ENCODE measurements at places on chromosomes 4 and X.
A peak's percentile ranks its signal among the peaks of the same experiment; 100 is the strongest.

- H3K27ac ChIP-seq: no peak overlapping the region
- H3K36me3 ChIP-seq: peaks cover 37% of the 10 kb centered on the region
- no peak overlapping the region for H3K4me3 ChIP-seq
- no peak for DNase-seq
Measured at GRCh38 chr4:54038056-54038455, 26.3 kb downstream of the CHIC2 start.

- peaks cover 6% of the 10 kb centered on the region for H3K4me1 ChIP-seq
- H3K36me3 ChIP-seq: no peaks in the 10 kb centered on the region
- peak overlapping the region; percentile 66 for H3K4me3 ChIP-seq
- DNase-seq: peak; percentile 71
- no peaks in the 10 kb centered on the region for H3K27me3 ChIP-seq
Measured at GRCh38 chrX:40108959-40109287, 11.2 kb upstream of the BCOR start.

DNA sequence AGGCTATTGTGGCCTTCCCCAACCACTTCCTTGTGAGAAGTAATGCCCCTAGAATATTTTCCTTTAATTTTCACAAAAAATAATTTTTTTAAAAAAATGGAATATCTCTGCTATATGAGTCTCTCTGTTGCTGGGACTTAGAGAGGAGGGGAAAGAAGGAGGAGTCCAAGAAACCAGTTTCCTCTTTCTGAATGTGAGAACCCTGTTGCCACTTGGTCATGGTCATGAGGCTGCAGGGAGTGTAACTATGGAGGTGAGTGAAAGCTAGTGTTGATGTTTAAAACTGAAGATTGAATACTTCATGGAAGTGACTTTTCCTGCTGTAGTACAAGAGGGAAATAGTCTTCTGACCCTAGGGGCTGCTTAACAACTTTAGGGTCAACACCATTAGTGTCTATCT is 20.4 kb downstream of the KIAA1210 start:
- no peak overlapping the region for H3K4me3 ChIP-seq
- no peak overlapping the region for H3K27ac ChIP-seq
- no peaks in the 10 kb centered on the region for H3K4me1 ChIP-seq
- no peak for DNase-seq
- H3K36me3 ChIP-seq: no peaks in the 10 kb centered on the region

DNA sequence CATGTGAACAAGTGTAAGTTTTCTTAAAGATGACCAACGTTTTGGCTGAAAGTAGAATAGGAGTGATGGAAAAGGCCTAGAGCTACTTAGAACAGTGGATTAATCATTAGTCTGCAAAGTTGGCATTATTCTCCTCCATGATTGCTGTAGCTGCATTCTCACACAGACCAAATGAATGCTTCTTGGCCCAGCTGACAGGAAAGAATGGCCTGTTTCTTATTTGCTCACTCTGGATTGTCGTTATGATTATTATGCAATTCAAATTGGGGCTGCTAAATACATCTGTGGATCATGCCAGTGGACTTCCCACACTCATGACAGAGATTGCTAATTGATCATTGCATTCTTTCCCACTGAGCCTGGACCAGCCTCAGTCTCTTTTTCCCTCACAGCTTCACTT is 285.0 kb downstream of the STIM2 start:
- no peak for DNase-seq
- H3K36me3 ChIP-seq: no peaks in the 10 kb centered on the region
- no peaks in the 10 kb centered on the region for H3K27me3 ChIP-seq
- H3K27ac ChIP-seq: no peak overlapping the region
- no peak overlapping the region for H3K4me3 ChIP-seq
- no peaks in the 10 kb centered on the region for H3K4me1 ChIP-seq

DNA sequence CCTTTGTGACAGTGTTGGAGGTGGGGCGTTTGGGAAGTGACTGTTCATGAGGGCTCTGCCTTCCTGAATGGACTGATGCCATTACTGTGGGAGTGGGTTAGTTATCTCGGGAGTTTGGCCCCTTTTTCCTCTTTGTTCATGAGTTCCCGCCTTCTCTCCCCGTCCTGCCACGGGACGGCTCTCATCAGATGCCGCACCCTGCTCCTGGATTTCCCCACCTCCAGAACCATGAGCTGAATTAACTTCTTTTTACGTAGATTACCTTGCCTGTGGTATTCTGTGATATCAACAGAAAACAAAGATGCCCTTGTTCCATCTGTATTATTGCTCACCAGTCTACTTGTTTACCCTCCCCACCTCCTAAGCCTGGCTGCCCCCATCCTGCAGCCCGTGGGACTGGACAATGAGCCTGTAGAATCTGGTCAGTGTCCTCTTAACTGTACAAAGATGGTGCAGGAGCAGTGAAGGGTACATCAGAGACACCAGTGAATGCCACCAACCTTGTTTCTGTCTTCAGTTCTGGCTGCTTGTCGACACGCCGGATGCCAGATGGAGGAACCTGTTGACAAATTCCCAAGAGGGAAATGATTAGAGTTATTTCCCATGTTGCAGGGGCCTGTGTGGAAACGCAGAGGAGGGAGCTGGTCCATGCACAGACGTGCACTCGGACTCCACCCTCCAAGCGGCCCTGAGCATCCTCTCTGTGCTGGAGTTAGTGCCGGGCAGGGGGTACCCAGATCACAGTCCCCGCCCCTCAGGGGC is 104.7 kb downstream of the ABLIM2 start:
- no peak overlapping the region for H3K27ac ChIP-seq
- H3K4me3 ChIP-seq: no peak overlapping the region
- DNase-seq: no peak
- no peaks in the 10 kb centered on the region for H3K4me1 ChIP-seq
- peaks cover 10% of the 10 kb centered on the region for H3K27me3 ChIP-seq

- peaks cover 16% of the 10 kb centered on the region for H3K4me1 ChIP-seq
- H3K4me3 ChIP-seq: no peak overlapping the region
- no peaks in the 10 kb centered on the region for H3K27me3 ChIP-seq
- no peak overlapping the region for H3K27ac ChIP-seq
- H3K36me3 ChIP-seq: peaks cover 18% of the 10 kb centered on the region
- DNase-seq: no peak
Measured at GRCh38 chrX:41350150-41350975, 16.4 kb downstream of the DDX3X start.

GRCh38 chrX:73131276-73131675 is 52.0 kb upstream of the PABPC1L2A start:
- DNase-seq: no peak
- H3K27me3 ChIP-seq: no peaks in the 10 kb centered on the region
- H3K4me1 ChIP-seq: no peaks in the 10 kb centered on the region
- H3K27ac ChIP-seq: no peak overlapping the region

DNA sequence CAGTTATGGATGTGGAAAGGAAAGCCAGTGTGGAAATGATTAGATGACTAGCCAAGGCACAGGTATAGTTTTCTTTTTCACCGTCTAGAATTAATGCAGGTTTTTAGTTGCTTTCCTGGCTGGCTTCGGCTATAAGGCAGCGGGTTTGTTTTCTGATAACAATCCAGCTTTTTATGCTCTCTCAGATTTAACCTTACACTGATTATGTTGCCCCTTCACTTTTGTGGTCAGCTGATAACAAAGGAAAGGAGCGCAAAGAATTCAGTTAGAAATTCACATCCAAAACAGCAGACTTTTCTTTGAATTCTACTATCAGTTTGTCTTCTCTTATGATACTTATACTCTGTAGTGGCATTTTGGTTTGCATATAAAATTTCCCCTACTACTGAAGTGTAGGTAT is 94.2 kb upstream of the CENPE start:
- no peak for DNase-seq
- no peak overlapping the region for H3K27ac ChIP-seq
- no peaks in the 10 kb centered on the region for H3K4me1 ChIP-seq

DNA sequence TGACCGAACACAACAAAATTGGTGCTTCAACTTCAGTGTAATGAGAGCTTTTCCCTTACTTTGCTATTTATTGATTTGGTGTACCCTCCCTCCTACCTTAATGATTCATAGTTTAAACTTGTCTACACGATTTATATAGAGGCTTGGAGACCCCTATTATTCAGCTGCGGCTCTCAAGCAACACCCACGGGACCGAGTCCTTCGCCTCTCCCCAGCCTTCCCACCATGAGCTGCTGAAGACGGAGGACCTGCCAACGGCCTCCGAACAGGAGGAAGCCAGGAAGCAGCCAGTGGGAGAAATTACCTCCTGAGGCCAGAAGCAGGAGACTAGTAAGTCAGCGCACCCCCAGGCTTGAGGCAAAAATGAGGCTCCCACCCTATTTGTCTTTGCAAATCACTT is 78.7 kb downstream of the DCTD start:
- no peaks in the 10 kb centered on the region for H3K36me3 ChIP-seq
- DNase-seq: no peak
- no peak overlapping the region for H3K4me3 ChIP-seq
- peaks cover 7% of the 10 kb centered on the region for H3K27me3 ChIP-seq

DNA sequence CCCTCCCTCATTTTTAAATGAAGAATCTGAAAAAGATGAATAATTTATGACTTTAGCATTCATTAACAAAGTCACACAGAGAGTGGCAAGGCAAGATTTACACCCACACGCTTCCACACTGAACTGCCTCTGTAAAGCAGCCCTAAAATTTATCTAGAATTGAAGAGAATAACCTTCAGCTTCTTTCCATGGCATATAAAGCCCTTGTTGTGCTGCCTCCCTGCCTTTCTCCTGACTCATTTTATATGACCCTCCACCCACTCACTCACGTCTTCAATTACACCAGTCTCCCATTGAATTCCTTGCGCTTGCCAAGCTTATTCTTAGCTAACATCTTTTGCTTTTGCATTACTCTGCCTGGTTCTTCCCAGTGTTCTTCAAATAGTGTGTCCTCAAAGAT is 2649.3 kb downstream of the PCDH7 start:
- no peak overlapping the region for H3K4me3 ChIP-seq
- no peak for DNase-seq
- H3K27ac ChIP-seq: no peak overlapping the region
- H3K27me3 ChIP-seq: no peaks in the 10 kb centered on the region

- H3K4me3 ChIP-seq: no peak overlapping the region
- H3K27ac ChIP-seq: no peak overlapping the region
- H3K36me3 ChIP-seq: peaks cover 20% of the 10 kb centered on the region
- no peak for DNase-seq
- no peaks in the 10 kb centered on the region for H3K27me3 ChIP-seq
Measured at GRCh38 chr4:83267830-83268475, 16.6 kb downstream of the COQ2 start.

DNA sequence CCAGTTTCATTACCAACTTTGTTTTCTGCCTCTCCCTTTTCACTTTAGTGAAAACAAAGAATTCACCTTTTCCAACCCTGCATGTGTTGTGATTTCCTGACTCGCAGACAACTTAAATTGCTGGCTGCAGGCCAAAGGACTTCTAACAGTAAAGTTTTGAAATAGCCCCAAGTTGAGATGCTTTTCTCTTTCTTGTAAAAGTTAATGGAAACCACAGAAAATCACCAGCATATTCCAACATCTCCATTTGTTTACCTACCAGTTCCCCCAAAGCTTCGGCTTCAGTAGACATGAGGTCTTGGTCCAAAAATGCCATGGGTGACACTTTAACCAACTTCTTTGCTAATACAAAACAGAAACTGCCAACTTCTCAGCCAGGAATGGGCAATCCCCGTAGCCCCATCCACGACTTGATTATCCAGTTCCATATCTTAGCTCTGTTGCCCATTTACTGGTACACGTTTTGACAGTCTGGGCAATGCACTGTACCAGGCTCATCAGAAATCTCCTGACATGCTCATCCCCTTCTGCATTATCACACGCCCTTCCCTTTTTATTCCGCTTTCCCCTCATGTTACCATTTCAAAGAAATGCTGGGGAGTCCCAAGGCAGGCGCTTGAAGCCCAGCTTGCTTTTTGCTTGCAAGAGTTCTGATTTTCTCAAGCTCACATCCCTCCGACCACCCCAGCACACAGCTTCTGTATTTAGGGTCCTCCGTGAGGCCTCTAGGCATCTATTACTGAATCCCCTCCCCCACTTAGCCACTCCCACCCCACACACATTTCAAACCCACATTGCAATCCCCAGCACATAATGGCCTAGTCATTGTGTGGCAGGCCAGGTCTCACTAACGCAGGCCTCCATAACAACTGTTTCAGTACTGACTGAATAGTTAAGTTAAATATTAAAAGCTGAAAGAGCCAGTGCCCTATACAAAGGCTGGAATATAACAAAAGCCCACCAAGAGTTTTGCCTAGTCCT is 137.9 kb upstream of the S100G start:
- H3K27ac ChIP-seq: no peak overlapping the region
- DNase-seq: no peak
- H3K4me1 ChIP-seq: no peaks in the 10 kb centered on the region
- H3K36me3 ChIP-seq: no peaks in the 10 kb centered on the region
- H3K27me3 ChIP-seq: no peaks in the 10 kb centered on the region

DNA sequence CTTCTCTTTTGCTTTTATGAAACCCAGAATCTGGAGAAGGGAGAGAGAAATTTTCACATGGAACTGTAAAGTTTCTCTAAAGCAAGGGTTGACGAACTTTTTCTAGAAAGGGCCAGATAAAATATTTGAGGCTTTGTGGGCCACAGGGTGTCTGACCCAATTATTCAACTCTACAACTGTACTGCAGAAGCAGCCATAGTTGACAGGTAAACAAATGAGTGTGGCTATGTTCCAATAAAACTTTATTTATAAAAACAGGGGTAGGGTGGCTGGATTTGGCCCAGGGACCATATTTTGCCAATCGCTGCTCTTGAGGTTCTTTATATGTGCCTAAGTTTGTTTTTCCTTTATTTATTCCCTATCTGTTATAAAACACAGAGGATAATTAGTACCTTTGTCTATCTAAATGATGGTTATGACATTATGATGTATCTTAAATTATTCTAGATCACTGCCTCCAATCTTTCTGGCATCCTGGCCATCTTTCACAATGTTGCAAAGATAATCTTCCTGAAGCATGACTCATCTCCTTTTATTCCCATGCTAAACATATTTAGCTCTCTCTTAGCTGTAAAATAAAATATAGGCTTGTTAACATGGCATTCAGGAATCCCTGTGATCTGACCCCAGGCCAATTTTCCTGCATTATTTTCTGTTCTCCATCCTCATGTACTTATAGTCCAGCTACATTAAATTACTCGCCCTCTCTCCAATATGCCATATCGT is 106.8 kb upstream of the CBLL2 start:
- no peaks in the 10 kb centered on the region for H3K27me3 ChIP-seq
- peaks cover 2% of the 10 kb centered on the region for H3K36me3 ChIP-seq
- H3K4me1 ChIP-seq: no peaks in the 10 kb centered on the region
- no peak overlapping the region for H3K4me3 ChIP-seq
- DNase-seq: no peak

DNA sequence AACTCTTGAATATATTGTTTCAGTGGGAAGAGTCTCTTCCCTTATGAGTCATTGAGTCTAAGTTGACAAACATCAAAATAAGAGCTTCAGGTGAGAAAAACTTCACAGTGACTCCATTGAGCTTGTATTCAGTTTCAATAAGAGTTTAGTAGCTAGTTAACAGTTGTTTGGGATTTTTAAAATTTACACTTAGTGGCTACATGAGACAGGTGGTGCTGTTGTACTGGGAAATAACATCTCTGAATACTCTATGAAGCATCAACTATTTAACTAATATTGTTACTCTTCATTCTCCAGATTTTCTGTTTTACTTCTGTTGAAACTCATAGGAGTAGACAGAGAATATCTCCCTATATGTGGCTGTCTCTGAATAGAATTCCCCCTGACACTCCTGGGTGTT is 1609.1 kb downstream of the C4orf33 start:
- H3K4me1 ChIP-seq: no peaks in the 10 kb centered on the region
- H3K27ac ChIP-seq: no peak overlapping the region

GRCh38 chr4:109978704-109979454 is 66.2 kb downstream of the EGF start:
- H3K36me3 ChIP-seq: no peaks in the 10 kb centered on the region
- no peak overlapping the region for H3K4me3 ChIP-seq
- H3K4me1 ChIP-seq: no peaks in the 10 kb centered on the region
- no peak overlapping the region for H3K27ac ChIP-seq
- peaks cover 46% of the 10 kb centered on the region for H3K27me3 ChIP-seq
- DNase-seq: no peak

Data from activated naive CD8-positive, alpha-beta T cell treated with anti-CD3 and anti-CD28 coated beads, Interleukin-2, amount 10 ng/mL, durations not matched to agents 7 days and 5 days (primary cell).